ENCODE measurements at places on chromosomes 7 and 10. TPM values are rescaled to one million over a fixed set of nuclear protein-coding genes. Genes with fewer than 3 reads are reported as not detected.

Gene SDK1
- polyA plus RNA-seq: 5.8 TPM

Gene MOGAT3
- polyA plus RNA-seq: 0.27 TPM

Gene C10orf105
- 0.16 TPM for polyA plus RNA-seq

Gene SPAM1
- not detected for polyA plus RNA-seq

Gene GNG11
- 28.7 TPM for polyA plus RNA-seq

Gene TMEM213
- polyA plus RNA-seq: 44.0 TPM

Gene HOXA2
- 13.6 TPM for polyA plus RNA-seq

Gene CYP3A7
- 1.3 TPM for polyA plus RNA-seq

Gene LIPK
- not detected for polyA plus RNA-seq

Gene RGR
- not detected for polyA plus RNA-seq

Gene AQP1
- polyA plus RNA-seq: 224 TPM

Gene GPR158
- 0.29 TPM for polyA plus RNA-seq

DNA sequence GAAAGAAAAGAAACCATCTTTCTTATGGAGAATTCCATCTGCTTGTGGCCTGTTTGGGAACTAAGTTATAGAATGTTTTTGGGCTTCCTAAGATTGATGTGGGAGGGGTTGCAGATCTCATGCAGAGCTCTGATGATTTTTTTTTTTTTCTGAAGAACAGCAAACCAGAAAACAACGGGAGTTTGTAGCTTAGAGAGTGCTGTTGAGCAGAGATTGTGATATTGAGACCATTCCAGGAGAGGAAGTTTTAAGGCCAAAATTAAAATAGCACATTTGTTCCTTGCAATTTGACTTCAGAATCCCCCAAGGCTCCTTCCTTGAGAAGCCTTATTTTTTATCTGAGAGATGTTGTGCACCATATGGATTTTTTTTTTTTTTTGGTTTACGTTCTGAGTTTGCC lies 159.5 kb upstream of the NRP1 start:
- DNase-seq: no peak

GRCh38 chr10:130394832-130395231 lies 258.6 kb downstream of the GLRX3 start:
- DNase-seq: no peak

DNA sequence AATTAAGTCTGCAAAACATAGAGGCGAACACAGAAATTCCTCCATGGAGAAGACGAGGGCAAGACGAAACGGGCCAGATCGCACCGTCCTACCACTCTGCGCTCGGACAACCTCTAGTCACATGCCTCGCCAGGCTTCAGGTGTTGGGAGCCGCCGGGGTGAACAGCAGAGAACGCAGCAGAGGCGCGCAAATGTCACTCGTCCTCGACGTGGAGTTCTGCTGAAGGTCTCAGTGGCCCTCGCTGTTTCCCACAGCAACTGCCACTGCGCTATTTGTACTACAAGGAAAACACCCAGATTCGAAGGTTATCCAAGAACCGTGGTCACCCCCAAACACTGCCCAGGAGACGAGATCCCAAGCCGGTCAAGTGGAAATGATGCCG lies 9.2 kb downstream of the CTBP2 start:
- DNase-seq: no peak

DNA sequence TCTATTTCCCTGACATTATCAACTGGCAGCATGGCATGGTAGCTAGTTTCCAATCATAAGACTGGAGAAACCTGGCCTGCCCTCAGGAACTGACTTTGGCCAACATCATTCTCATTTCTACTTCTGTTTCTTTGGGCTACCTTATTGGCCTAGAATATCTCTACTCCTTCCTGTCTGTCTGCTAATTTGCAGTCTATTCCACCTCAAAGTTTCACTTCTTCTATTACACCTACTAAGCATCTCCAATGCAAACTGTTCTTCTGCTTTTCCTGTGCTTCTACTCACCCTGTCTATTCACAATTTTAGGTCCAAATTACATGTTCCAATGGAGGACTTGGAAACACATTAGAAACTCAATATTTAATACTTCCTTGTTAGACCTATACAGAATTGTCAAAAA lies 65.6 kb downstream of the ZNF503 start:
- DNase-seq: no peak

DNA sequence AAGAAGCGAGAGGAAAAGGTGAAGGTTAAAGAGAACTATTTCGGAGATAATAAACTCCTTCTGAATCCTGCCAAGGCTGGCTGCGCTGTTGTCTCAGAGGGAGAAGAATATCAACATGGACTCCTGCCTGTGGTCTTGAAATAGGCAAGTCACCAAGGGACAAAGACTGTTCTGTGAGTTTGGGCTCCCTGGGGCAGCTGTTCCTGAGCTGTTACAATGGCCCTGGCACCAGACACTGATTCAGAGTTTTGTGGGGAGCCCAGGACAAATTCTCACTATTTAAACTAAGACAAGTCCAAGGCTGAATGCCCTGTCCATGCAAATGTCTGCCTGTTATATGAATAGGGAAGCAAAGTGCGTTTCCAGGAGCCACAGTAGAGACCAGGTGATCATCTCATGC lies 81.4 kb downstream of the PRPF18 start:
- no peak for DNase-seq

DNA sequence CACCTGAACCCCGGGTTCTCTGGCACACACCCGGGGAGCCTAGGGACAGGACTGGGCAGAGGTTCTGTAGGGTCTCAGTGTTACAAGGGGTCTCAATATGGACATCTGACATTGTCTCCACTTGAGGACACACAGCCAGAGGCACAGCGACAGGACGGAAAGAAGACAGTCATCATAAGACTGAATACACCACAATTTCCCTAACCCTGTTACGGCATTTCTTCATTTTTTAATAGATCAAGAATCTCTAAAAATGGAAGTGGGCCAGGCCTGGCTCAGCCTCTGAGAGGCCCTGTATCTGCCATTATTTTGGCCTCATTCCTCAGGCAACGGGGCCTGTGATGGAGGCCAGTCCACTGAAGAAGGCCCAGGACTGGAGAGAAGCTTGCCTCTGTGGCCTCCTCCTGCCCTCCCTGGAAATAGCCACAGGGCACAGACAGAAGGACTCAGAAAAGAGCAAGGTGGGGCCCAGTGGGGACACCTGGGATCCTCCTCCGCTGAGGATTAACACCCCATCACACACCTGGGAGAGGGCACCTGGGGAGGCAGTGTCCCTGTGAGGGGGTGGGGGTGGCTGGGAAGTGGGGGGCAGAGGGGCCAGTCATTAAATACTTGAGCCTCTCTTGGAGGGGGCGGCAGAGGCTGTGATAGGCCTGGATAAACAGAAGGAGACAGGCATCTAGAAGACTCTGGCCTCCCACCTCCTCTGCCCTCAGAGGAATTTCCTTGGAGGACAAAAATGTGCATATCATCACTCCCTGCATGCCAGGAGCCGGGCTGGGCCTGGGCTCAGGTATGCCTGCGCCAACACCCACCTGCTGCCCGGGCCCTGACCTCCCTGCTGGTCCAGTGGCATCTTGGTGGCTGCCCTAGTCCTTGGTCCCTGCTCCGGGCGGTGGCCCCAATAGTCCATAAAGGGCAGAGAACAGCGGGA lies 8.0 kb downstream of the SPOCK2 start:
- DNase-seq: no peak

- no peak for DNase-seq
Observed at GRCh38 chr7:84144480-84144879, 50.1 kb downstream of the SEMA3A start.

DNA sequence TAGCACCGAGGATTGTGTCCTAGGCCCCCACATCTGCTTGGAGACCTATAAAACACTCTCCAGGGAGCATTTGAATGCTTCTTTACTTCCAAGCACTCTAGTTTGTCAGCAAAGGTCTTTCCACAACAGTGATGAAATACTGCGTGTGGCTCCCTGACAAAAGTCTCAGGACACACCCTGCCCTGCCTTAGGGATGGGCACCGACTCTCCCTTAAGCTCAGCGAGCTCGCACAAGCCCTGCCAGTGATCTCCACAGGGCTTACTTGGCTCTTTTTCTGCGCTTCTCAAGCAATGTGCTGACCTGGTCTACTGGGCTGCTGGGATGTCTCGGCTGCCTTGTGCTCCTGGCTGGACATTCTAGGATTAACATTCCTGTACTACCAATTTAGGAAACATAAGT lies 84.3 kb upstream of the MPP7 start:
- DNase-seq: no peak

- no peak for DNase-seq
Observed at GRCh38 chr10:53598914-53599313, 826.3 kb upstream of the MBL2 start.

GRCh38 chr7:22363756-22364422 lies 6.9 kb upstream of the RAPGEF5 start:
- no peak for DNase-seq

GRCh38 chr7:36468370-36469101 lies 78.9 kb downstream of the ANLN start:
- no peak for DNase-seq

GRCh38 chr10:84194424-84195043 lies at the start of gene CDHR1:
CDHR1 (plus strand) TSS chr10:84194537; CDS start chr10:84194761, 224 bp downstream.
- DNase-seq: no peak

GRCh38 chr10:130820880-130821482 lies 490.5 kb downstream of the TCERG1L start:
- DNase-seq: no peak

- DNase-seq: no peak
Observed at GRCh38 chr7:37390114-37390513, 58.5 kb downstream of the ELMO1 start.

DNA sequence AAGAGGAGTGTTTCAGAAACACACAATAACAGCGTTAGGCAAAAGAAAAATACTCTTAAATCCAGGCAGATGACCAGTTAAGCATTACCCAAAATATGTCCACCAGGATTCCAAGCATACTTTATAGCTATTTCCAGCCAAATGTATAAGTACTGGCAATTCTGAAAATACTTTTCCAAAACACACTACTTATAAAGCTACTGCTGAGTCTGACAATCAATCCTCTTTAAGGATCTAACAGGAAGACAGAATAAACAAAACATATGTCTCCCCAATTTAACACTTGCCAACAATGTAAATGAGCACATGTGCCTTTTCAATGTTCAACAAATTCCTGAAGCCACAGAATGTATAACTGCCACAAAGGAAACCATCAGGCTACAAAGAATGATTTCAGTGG lies 370.9 kb downstream of the SORCS1 start:
- no peak for DNase-seq

DNA sequence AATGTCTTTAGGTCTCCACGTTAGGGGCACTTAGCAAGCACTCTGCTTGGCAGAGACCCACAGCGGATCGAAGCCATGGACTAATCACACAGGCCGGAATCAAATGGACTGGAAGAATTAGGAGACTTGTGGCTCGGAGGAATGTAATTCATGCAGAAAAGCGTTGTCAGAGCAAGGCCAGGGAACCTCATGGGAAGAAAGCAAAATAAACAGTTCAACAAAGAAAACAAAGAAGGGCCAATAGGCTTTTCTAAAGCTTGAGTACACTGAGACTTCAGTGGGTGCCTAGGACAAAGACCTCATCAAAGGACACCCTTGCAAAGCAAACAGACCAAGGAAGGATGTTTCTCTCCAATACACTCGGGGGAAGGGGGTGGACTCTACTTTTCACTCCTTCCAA lies 171.1 kb downstream of the GLI3 start:
- no peak for DNase-seq

GRCh38 chr7:157402388-157402703 lies 65.5 kb downstream of the DNAJB6 start:
- DNase-seq: no peak

DNA sequence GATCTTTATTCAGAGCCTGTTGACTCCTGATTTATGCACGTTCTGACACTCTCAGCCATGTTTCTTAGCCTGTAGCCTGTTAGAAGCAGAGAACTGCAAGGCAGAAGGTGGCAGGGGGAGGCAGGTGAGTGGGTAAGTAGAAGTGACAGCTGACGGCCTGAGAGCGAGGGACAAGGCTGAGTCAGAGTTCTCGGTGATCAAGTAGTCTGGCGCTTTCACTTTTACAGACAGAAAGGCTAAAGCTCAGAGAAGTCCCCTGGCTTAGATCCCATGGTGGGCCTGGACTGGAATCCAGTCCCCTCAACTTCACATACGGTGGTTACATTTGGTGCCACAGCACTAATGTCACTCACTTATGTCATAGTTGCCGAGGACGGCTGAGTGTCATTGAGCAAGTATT lies 139.0 kb downstream of the TACC2 start:
- no peak for DNase-seq

DNA sequence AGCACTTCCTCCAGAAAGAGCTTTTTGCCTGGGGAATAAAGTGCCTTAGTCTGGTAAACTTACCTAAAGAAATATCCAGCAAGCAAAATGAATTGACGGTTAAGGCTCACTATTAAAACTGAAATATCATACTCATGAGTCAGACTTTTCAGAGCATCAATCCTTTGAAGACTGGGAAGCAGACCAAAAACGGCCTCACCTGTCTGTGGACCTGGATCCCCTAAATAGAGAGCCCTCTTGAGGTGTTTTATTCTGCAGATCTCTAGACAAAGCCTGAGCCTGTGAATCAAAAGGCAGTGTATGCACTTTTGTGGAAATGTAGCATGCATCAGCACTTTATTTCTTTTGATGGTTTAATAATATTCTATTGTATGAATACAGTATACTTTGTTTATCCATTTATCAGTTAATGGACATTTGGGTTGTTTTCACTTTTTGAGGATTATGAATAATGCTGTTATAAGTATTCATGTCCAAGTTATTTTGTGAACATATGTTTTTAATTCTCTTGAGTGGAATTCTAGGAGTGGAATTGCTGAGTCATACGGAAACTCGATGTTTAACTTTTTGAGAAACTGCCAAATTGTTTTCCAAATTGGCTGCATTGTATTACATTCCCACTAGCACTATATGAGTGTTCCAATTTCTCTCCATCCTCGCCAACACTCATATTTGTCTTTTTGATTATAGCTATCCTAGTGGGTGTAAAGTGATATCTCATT lies 449.0 kb upstream of the IGFBP3 start:
- no peak for DNase-seq

GRCh38 chr10:73889014-73889413 lies 14.7 kb upstream of the CAMK2G start:
- DNase-seq: no peak

- no peak for DNase-seq
Observed at GRCh38 chr7:96131525-96131924, 190.4 kb downstream of the SLC25A13 start.

DNA sequence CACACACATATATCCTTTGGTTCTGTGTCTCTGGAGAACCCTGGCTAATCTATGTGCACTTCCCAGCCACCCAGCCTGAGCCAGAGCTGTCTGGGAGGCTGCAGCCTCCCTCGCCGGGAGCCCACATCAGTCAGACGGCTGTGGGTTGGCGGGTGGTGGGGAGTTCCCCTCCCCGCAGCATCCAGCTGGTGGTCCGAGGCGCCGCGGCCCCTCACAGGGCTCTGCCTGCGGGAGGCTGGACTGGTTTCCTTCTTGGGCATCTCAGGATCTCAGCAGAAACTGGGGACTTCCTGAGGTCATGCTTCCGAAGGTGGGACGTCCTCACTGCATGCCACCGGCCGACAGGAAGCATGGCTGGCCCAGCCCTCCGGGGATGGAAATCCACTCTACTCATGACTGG lies 22.0 kb upstream of the PSMG3 start:
- no peak for DNase-seq

GRCh38 chr7:128174386-128174785 lies 66.7 kb upstream of the LEP start:
- DNase-seq: no peak

Measured in left renal cortex interstitium (tissue), 4 donors.